ENCODE measurements at places on chromosomes 3 and 15.

DNA sequence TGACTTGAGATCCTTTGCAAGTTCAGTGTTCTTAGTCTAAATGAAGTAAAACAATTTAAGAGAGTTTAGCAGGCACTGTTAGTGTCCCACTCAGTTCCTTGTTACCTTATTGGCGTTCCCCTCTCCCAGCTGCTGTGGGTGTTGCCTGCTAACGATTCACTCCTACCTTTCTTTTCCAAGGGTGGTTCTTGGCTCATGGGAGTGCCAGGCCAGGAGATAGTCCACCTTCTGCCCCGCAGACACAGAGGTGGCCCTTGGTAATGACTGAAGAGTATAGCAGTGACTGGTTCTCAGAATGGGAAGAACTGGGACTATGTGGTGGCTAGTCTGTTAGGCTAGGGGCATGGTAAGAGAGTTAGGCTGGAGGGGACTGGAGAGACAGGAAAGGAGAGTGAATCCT is 240.4 kb downstream of the EDEM1 start:
- DNase-seq: no peak

GRCh38 chr15:84805221-84805620 is 11.9 kb upstream of the ALPK3 start:
- no peak for DNase-seq

- DNase-seq: no peak
Observed at GRCh38 chr3:179018808-179019207, 52.8 kb downstream of the ZMAT3 start.

- DNase-seq: no peak
Observed at GRCh38 chr3:64084640-64085039, 61.3 kb upstream of the PSMD6 start.

Data from iPS-NIHi11 (cell line).